Epithelial cell of proximal tubule (primary cell): ENCODE measurements at places on chromosomes 2 and 18. TPM values are rescaled to one million over a fixed set of nuclear protein-coding genes. Genes with fewer than 3 reads are reported as not detected.
A peak's percentile ranks its signal among the peaks of the same experiment; 100 is the strongest.

DNA sequence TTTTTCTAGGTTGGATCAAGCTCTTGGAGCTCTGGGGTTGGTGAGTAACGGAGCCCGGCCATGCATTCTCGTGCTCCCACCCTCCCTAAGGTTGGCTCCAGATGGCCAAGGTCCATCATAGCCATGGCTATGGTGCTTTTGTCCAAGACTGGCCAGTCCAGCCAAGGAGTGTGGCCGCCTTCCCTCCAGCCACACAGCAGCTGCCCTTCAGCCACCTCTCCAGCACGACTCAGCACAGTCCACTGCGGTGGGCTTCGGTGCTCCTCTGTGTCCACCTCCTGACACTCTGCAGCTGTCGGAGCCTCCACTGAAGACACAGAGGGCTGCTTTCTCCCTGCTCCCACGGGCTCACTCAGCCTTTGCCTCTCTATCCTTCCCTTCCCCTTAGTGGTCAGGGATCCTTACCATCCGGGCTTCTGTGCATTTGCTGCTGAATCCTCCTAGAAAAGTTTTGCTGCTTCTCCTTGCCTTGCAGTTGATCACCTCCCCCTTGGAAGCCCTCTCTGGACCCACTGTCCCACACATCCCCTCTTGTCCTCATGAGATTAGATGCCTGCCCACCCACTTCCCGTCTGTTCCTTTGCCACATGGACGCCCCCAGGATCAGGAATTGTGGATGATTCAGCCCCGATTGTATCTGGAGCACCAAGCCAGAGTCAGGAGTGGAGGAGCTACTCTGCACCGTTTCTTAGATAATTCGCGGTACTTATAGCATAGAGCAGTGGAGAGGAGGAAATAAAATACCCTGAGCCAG is 177.1 kb upstream of the COPS8 start:
- DNase-seq = no peak

- DNase-seq = no peak
Observed at GRCh38 chr2:148623086-148623485, 21.5 kb upstream of the EPC2 start.

DNA sequence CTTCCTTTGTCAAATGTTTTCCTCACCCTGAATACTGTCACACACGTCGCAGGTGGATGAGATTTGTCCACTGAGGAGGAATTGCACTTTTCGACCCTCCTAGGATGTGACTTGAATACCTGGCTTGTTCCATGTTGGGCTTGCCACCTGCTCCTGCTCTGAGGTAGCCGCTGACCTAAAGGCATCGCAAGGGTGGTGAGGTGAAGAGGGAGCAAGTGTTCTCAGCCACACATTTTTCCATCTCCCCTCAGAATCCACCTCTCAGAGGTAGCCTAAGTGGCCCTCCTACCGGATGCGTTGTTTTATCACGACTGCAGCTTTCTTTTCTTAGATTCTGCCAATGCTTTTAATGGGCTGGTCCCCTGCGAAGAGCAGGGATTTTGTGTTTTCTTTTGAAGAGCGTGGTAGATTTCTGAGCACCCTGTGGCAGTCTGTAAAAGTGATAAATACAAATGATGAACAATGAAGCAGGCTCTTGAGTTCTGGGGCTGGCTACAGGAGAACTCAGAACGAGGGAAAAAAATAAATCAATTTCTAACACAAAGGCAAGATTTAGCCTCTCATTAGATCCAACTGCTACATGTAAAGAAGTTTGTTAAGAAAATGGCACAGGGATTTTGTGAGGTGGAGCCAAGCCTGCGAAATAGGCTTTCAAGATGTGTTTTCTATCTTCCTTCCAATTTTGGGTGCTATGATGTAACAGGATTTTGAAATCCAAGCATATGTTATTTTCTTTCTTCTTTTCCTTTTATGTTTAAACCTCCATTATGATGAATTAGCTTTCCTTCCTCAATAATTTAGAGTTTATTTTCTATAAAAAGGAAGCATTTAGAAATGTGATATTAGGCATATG is 386.7 kb downstream of the TGIF1 start:
- no peak for DNase-seq

GRCh38 chr2:61670591-61671501 is 132.7 kb upstream of the XPO1 start:
- DNase-seq = peak; percentile 61

DNA sequence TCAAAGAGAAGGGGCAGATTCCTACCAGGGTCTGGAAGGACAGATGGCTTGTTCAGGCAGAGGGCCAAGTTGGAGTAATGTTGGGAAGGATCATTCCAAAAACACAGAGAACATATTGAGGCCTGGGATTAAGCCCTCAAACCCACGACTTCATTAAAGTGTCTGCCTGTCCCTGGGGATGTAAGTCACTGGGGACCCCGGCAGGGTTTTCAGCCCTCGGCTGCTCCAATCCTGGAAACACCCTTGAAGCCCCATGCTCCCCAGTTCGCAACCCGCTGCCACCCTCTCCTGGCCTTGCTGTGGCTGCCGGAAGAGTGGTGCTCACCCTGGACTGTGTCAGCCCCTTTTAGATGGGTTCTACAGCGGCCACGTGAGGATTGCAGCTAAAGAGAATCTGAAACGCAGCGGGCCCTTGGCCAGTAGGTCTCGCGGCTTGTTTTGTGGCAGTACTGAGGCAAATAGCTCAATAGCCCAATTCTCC is 79.9 kb downstream of the EPAS1 start:
- no peak for DNase-seq

DNA sequence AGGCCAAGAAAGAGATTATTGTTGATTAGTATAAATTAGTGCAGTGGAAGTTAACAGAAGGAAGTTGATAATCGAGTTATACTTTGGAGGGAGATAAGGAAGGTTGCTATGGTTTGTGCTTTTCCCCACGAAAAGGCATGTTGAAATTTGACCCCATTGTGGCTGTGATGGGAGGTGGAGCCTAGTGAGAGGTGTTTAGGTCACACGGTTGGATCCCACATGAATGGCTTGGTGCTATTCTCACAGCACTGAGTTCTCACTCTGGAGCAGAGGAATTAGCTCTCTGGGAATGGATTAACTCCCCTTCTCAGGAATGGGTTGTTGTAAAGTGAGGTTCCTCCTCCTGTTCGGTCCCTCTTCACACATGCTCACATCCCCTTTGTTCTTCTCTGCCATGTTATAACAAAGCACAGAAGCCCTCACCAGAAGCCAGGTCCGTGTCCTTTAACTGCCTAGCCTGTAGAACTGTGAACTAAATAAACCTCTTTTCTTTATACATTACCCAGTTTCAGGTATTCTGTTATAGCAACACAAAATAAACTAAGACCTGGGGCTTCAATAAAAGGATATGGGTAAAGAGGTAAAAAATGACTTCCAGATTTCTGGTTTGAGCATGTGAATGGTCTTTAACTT is 21.9 kb downstream of the PIGN start:
- no peak for DNase-seq

GRCh38 chr2:222930862-222931261 is 70.0 kb downstream of the ACSL3 start:
- DNase-seq = no peak

DNA sequence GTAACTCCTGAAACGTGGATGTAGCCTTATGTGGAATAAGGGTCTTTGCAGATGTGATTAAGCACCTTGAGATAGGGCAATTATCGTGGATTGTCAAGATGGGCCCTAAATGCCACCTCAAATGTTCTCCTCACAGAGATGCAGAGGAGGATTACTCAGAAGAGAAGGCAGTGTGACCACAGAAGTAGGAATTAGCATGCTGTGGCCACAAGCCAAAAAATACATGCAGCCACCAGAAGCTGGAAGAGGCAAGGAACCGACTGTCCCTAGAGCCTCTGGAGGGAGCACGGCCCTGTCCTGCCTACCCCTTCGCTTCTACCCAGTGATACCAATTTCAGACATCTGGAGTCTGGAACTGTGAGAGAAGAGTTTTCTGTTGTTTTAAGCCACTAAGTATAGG is 47.3 kb upstream of the MGAT5 start:
- no peak for DNase-seq

GRCh38 chr2:13676269-13676668 is 956.2 kb upstream of the LRATD1 start:
- DNase-seq = no peak

DNA sequence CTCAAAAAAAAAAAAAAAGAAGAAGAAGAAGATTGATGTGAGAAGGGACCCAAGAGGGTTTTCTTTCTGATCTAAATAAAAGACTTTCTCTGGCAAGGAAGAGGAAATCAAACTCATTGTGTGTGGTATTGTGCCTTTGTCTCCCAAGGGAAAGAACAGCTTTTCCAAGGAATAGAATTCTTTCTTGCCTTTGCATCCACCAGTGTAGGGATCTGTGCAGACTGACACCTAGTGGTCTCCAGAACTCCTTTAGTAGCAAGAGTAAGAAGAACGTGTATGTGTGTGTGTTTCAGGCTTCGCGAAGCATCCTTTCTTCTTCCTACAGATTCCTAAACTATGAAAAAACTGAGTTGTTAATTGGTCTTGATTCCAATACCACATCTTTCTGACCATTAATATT is 33.5 kb upstream of the CRIM1 start:
- no peak for DNase-seq

- DNase-seq = no peak
Observed at GRCh38 chr18:48796491-48797205, 154.1 kb downstream of the SMAD7 start.

DNA sequence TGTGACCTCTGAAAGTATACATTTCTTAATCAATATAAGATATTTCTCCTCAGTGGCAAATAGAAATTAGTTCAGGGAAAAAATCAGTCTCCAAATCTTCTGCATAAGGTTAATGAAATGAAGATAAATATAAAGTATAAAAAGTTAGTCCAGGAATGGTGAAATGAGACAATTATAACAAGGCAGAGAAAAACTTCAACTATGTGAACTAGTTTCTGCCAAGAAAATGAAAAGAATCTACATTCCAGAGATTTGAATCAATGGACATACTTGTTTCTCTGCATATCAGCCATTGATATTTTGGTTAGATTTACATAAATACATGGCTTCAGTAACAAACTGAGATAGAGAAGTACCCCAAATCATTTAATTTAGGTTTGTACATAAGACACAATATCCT is 249.0 kb downstream of the EXOC6B start:
- no peak for DNase-seq

GRCh38 chr2:170509452-170510193 is 205.5 kb upstream of the SP5 start:
- no peak for DNase-seq

- DNase-seq = no peak
Observed at GRCh38 chr2:218179782-218180181, 13.0 kb upstream of the CXCR1 start.

DNA sequence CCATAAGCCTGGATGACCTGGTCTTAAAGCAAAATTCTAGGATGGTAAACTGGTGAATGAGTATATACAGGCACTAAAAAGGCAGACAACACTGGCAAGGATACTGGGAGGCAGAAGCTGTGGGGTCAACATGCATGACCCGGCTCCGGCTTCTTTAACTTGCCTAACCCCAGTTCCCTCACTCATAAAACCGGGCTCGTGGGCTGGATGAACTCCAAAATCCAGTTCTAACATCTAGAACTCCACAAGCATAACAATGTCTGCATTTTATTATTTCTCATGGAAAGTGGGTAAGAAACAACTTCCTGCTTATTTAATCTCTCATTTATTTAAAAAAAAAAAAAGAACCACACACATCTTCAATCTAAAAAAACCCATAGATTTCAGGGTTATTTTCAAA is 57.3 kb downstream of the FARSB start:
- no peak for DNase-seq

GRCh38 chr2:46497766-46498165 is 18.4 kb downstream of the TMEM247 start:
- no peak for DNase-seq

DNA sequence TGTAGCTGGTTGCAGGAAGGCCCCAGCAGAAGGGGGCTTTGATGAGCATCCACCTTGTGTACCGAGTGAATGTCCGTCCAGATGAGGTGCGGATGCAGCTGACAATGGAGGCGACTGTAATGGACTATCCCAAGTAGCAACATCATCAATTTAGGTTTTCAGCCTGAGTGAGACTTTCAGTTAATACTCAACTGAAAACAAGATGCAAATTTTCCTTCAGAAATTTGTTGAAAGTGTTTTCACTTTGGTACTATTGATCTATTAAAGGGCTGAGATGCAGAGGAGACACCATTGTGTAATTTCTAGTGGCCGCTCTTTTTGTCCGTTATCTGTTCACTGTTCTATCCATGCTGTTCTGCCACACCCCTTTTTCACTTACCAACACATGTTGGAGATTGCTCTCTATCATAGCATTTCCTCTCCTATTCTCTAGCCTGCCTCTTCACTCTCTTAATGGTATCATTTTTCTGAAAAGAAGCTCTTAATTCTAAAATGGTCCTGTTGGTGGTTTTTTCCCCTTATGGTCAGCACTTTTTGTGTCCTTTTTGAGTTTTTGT is 12.0 kb upstream of the CASP8 start:
- DNase-seq = no peak

DNA sequence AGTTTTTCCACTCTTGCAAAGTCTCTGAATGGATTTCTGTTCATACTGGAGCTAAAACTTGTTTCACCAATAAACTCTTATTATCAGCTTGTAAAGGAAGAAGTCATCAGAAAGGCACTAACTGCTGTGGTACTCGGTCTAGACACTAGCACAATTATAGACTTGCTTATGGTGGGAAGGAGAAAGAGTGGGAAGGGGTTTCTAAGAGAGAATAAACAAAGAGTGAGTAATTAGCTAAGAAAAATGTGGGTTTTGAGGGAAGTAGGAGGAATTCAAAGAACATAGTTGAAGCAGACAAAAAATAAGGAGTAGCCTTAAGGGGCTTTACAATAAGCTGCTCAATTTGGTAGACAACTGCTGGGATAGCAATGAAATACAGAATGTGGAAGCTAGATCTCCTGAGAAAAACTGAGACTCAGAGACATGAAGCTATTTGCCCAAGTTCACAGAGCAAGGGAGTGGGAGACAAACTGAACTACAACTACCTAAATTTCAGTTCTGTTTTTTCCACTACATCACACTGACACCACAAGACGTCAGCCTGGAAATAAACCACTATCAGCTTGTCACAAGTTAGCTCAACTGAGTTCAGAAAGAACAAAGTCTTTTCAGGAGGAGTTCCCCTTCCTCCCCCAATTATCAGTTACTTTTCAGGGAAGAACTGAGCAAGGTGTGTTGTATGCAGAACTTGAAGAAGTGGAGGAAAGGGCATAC is 59.7 kb downstream of the MAP4K3 start:
- DNase-seq = no peak

DNA sequence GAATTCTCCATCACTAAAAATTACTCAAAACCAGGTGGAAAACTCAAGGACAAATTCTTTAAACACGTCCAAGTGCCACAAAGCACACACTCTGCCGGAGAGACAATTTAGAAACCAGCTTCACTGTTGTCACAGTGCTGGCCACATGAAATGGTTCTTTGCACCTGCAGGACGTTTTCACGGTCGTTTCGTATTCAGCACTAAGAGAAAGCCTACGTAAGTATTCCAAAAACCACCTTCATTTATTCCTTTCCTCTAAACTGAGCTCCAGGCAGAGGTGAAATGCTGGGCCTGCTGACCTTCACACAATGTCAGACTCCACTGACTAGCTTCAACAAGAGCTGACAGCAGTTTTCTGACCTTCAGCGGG is 680 bp downstream of the ATP5F1A start:
- DNase-seq = no peak

MC2R gene
- not detected in 2 replicates for total RNA-seq

IL36A gene
- total RNA-seq = not detected in 2 replicates

RUFY4 gene
- total RNA-seq = not detected in 2 replicates

MRPS5 gene
- 66.1 and 67.7 TPM in 2 replicates for total RNA-seq

MEP1B gene
- total RNA-seq = not detected in 2 replicates

BCS1L gene
- total RNA-seq = 38.2 and 62.1 TPM in 2 replicates

KLHL41 gene
- total RNA-seq = 0.07 TPM in 1 of 2 replicates, not detected in the other

TXNDC2 gene
- not detected in 2 replicates for total RNA-seq
